ENCODE measurements at places on chromosomes 4 and X.
A peak's percentile ranks its signal among the peaks of the same experiment; 100 is the strongest.

DNA sequence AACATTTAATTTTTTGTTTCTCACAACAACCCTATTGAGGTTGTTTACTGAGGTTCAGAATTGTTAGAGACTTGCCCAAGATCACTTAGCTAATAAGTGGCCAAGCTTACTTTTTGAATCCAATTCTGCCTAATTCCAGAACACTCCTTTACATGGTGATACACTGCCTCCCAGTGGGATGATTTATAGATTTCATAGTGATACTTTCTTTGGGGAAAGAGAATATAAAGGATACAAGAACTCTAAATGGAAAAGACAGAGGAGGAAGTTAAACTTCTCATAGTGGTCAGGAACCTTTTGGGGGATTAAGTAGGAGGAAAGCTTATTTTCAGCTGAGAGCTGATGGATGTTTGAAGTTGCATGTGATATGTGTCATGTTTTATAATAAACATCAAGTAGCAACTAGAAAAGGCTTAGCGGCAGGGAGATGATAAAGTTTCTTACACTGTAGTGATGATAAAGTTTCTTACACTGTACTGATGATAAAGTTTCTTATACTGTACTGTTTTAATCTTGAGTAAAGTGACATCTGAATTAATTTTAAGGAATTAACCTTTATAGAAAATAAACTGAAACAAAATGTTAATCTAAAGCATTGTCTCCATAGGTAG lies 15.3 kb downstream of the STAG2 start:
- no peak for DNase-seq

DNA sequence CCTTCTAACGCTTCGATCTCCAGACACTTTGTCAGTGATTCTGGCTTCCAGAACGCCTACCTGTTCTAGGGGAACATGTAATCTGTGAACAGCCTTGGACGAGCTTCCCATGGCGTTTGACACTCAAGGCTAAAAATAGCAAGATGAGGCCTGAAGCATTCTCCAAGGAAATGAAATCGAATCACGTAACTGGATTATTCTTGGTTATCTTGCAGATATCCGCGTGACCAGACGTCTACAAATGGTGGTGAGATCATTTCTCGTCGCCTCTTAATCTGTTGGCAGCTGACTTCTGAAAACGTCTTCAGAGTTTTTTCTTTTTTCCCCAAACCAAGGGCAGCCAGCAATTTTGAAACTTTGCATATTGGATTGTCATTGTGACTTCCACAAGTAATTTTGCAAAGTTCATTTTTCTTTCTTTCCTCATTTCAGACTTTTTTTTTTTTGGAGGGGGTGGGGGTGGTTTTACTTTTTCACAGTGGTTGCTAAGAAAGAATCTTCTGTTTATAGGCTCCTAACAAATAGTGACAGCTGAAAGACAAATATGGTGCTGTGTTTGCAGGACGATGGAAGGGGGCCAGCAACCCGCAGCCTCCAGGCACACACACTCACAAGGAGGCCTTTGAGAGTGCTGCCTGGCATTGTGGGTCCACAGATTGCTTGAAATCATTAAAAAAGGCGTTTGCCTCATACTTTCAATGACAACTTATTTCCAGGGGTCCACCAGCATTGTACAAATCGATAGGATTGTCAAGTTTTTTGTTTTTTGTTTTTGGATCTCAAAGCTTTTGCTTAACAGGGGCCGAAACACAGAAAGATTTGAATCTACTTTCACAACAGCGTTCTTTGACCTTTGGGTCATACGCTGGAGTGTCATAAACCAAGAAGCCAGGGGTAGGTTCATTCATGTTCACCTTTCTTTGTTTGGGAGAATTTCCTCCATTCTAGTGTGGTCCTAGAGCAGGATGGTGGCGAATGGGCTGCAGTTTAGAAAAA lies 32.4 kb upstream of the PDLIM3 start:
- DNase-seq: no peak

GRCh38 chr4:83230928-83231327 lies 53.7 kb downstream of the COQ2 start:
- no peak for DNase-seq

DNA sequence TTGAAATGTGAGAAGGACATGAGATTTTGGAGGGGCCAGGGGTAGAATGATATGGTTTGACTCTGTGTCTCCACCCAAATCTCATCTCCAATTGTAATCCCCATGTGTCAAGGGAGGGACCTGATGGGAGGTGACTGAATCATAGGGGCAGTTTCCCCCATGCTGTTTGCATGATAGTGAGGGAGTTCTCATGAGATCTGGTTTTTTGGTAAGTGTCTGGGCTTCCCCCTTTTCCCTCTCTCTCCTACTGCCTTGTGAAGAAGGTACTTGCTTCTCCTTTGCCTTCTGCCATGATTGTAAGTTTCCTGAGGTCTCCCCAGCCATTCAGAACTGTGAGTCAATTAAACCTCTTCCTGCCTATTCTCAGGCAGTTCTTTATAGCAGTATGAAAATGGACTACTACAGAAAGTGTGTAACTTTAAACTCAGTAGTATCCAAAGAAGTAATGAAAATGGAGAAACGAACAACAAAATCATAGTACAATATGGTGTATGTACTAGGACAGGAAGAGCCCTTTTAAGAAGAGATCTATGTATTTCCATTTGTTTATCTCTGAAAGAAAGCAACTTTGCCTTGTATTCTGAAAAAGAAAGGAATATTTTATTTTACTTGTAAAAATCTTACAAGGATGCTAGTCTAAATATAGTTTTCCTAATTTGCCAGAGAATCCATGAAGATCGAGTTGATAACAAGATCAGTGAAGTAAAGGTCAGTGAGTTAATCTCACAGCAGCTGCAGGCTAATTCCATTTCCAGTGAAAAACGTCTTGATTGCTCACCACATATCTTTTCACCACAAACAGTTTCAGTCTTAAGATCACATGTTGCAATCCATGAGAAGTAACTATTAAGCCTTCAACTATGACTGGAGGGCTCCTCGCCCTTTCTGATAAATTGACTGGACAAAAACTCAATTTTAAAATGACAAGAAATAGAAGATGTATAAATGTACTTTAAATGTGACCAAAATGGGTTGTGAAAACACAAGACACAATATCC lies 20.5 kb downstream of the PKD2 start:
- no peak for DNase-seq

DNA sequence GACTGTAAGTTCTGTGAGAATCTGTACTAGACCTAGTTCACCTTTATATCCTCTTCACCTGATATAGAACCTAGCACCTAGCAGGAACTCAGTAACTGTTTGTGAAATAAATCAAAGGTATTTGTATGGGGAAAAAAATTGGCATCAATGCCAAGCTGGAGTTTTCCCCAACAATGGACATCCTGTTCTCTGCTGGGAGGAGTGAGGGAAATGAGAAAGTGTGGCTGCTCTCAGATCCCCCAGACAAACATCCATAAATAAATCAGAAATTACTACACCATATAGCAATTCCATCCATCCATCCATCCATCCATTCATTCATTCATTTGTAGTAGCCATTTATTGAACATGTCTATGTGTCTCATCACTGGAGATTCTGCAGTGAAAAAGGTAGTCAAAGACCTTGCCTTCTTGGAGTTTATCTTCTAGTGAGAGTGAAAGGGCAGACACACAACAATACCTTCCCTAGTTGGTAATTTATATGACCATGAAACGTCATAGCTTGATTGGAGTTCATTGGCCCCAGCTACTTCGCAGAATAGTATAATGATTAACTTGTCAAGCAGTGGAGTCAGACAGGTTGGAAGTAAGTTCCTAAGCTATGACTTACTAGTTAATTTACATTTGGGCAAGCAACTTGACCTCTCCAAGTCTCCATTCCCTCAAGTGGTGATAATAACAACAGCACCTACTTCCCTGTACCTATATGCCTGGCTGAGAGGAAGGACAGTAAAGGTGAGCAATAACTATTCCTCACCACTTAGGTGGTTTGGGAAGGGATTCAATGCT lies 98.7 kb upstream of the KIT start:
- no peak for DNase-seq

GRCh38 chr4:10589799-10590198 lies 94.8 kb downstream of the CLNK start:
- no peak for DNase-seq

GRCh38 chr4:125832161-125832560 lies 517.4 kb downstream of the FAT4 start:
- DNase-seq: no peak

GRCh38 chr4:81421346-81422218 lies 50.1 kb downstream of the RASGEF1B start:
- no peak for DNase-seq

DNA sequence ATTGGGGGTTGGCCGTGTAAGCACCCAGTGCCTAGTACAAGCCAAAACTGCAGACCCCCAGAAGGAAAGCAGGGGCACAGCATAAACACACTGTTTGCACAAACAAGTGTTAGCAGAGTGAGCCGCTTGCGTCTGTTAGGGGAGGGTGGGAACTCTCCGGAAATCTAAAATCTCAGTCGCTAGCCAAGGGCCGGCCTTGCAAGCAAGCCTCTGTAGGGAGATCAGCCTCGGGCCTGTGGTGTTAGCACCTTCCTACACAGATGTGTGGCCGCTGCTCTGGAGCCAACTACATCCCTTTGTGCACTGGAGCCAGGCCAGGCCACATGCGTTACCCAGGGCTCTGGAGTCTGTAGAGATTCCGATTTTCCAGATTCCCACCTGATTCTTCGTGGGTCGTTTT lies 67.1 kb downstream of the GPR143 start:
- DNase-seq: no peak

GRCh38 chrX:78838709-78839108 lies 91.2 kb downstream of the LPAR4 start:
- no peak for DNase-seq

DNA sequence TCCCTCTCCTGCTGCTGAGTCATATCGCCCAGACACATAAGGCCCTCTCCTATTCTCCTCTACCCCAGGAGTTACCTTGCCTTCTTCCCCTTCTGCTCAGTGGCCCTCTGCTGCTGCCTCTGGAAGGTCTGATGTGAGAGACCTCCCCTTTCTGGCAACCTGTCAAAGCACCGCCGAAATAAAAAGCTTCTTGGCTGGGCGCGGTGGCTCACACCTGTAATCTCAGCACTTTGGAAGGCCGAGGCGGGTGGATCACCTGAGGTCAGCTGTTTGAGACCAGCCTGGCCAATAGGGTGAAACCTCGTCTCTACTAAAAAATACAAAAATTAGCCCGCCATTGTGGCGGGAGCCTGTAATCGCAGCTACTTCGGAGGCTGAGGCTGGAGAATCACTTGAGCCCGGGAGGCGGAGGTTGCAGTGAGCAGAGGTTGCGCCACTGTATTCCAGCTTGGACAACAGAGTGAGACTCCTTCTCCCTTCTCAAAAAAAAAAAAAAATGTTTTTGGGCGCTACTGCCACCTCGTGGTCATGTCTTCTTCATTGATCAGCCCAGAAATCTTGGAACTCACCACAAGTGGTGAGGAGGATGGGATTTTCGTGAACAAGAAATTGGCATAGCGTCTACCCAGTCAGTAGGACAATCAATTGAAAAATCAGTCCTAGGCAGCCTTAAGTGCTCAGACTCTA lies 8.6 kb upstream of the ZXDA start:
- DNase-seq: no peak

DNA sequence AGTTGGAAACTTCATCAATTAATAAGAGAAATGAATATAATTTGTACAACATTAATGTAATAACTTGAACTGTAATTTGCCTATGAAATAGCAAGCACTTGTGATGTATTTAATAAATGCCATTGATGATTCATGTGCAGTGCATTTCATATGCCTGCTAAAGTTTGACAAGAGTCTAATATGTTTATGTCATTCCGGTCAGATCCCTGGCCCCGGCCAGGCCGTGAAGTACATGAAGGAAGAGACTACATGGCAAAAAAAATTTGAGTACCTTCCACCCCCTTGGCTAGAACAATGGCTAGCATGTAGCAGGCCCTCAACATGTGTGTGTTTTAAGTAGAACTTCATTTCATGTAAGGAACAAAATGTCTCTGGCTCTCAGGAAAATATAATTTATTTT lies 161.3 kb downstream of the ATP10D start:
- DNase-seq: no peak

GRCh38 chr4:139556071-139556723 lies at the start of gene SETD7:
Gene SETD7, minus strand, starts transcription at chr4:139556219. Its CDS starts 82 bp downstream, at chr4:139556137.
- peak; percentile 34 for DNase-seq

- DNase-seq: no peak
Measured at GRCh38 chrX:55488006-55488592, 1.5 kb downstream of the USP51 start.

DNA sequence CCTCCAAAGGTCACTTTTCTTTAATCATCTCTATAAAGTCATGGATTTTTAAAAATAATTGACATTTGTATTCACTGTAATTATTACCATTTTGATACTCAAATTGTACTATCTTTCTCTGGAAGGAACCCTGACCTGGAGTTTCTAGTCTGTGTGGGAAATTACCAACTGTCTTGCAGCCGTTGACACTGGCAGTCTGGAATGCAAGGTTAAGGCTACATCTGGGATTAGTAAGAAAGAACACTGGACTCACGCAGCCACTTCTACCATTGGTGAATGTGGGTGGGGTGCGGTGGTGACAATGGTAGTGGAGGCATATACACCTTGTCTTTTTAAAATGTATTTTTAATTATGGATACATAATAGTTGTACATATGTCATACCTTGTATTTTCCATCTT lies 40.9 kb downstream of the EGF start:
- no peak for DNase-seq

GRCh38 chr4:87844452-87844851 lies 11.7 kb downstream of the MEPE start:
- no peak for DNase-seq

DNA sequence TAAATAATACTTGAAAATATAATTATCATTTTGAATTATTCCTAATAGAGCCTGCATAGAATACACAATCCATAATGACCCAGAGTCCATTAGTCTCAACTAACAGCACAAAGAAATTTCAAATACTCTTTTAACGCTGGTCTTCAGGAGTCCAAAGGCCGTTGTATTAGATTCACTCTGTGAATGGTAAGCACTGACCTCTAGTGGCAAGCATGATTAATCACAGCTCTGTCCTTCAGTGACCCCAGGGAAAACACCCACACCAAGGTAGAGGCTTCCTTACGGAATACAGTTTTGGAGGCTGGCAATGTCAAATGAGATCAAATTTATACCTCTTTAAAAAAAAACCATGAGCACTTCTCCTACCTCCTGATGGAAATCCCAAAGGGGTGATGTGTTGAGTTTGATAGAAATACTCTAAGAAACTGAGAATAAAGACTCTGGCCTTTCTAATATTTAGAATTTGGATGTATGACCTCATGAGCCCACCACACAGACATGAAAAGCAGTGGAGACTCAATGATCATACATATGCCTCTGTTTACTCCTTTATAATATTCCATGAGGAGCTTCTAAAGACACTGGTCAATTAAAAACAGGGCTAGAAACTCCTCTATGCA lies 147.2 kb upstream of the DKK2 start:
- no peak for DNase-seq

- DNase-seq: no peak
Measured at GRCh38 chr4:55947912-55948725, 626 bp upstream of the CEP135 start.

GRCh38 chr4:101175896-101176676 lies 171.2 kb downstream of the PPP3CA start:
- DNase-seq: no peak

GRCh38 chr4:98573791-98574190 lies 84.6 kb downstream of the TSPAN5 start:
- no peak for DNase-seq

- DNase-seq: no peak
Measured at GRCh38 chr4:2662598-2662997, 93.5 kb downstream of the TNIP2 start.
